ENCODE measurements at places on chromosomes 11 and 22.

DNA sequence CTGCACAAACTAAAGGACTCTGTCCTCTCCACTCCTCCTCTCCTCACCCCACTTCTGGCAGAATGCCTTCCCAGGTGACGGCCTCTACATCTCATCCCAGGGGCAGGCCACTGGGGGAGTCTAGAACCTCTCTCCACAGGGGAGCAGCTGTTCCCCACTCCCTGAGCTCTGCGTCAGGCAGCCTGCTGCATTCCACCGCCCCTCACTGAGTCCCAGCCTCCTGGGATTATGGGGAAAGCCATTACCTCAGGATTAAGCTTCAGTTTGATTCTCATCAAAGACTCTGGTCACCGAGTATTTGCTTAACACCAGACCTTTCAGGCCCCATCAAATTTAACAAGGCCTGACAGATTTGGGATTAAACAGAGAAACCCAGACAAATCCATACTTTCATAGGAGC is 405.9 kb downstream of the NXPE2 start:
- DNase-seq, result no peak

DNA sequence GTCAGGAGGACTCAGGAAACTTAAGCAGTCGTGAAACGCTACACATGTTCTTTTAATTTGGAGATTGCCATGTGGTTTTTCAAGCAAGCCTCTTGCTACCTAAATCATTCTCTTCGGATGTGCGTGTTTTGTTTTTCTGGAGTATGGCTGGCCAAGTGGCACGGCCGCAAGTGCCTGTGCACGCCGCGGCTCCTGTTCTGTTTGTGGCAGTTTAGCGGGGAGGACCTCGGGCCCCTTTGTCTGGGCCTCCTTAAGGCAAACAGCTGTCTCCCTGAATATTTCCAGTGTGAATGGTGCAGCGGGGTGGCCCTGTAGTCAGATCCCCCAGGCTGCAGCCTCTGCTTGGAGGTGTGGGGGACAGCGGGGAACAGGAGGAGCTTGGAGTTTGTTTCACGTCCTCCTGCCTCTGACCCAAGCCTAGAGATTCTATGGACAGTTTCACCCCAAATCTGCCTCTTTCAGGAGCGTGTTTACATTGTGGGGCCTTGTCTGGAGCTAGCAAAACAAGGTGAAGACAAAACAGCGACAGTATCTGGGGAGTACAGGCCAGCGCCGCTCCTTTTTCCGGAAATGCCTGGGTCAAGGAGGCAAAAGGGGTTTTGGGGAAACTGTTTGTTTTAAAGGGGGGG is 1.3 kb downstream of the LRP5 start:
- DNase-seq, result no peak

GRCh38 chr11:118112711-118113430 is 26.1 kb upstream of the SMIM35 start:
- DNase-seq, result no peak

- no peak for DNase-seq
These were observed 9.4 kb downstream of the TUG1 start for GRCh38 chr22:30978304-30978962.

DNA sequence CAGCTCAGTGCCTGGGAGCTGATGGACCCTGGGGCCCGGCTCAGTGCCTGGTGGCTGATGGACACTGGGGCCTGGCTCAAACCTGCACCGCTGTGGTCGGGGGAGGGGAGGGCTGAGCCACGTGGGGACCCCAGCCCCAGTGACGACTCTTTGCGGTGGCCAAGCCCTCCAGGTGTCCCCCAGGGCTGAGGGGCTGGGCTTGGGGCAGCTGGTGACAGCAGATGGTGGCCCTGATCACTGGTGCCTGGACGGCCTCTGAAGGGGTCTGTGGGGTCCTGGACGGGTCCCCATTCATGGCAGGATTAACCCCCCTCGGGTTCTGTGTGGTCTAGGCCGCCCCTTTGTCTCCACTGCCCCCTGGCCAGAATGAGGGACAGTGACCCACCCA is 3.4 kb upstream of the MUC5B start:
- no peak for DNase-seq

DNA sequence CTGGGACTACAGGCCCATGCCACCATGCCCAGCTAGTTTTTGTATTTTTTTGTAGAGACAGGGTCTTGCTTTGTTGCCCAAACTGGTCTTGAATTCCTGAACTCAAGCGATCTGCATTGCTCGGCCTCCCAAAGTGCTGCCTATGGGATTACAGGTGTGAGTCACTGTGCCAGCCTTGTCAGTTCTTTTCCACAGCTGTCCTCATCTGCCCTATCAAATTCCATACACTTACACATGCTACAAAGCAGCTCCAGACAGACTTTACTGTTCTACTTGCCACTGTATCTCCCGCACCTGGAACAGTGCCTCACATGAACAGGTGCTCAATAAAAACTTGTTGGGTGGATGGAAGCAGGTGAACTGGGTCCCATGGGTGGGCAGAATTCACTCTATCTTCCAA is 8.2 kb downstream of the STX5 start:
- DNase-seq, result no peak

All from OCI-LY7 (cell line).